Activated CD4-positive, alpha-beta T cell treated with anti-CD3 and anti-CD28 coated beads, Interleukin-2, amount 10 ng/mL, durations not matched to agents 7 days and 5 days (primary cell): ENCODE measurements at places on chromosomes 2 and 18. TPM values are rescaled to one million over a fixed set of nuclear protein-coding genes. Genes with fewer than 3 reads are reported as not detected.

DNA sequence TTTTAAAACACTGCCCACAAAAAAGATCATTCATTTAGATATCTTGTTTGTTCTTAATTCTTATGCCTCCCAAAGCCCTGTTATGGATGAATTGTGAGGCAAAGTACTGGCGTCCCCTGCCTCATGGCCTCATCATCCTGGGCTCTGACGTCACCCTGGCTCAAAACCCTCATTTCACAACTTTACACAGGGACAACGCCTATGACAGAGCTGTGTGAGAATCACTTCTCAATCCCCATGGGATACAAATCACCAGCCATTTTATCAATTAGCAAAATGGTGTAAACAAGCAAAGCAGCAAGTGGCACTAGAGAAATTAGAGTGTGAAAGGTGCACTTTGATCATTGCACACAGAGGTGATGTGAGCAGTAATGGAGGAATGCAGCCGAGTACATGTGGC, 16.6 kb downstream of the FHOD3 start:
- DNase-seq = no peak

RHOB gene
- 0.52 TPM for total RNA-seq

GPR155 gene
- 38.1 TPM for total RNA-seq

DNA sequence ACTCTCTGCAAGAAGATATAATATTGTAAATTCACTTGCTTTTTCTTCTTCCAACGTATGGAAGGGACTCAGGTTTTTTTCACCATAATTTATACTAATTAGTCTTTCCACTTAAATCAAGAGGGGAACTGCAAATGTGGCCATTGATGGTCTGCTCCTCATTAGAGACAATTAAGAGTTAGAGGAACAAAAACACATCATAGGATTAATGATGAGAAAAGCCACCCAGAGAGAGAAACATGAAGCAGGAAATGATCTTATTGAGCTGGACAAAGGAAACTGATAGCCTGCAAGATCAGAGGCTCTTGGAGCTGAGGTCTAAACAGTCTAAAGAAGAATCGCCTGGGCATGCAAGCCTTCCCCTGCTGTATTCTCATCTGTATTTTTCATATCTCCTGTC, 151.2 kb upstream of the NRP2 start:
- no peak for DNase-seq

DNA sequence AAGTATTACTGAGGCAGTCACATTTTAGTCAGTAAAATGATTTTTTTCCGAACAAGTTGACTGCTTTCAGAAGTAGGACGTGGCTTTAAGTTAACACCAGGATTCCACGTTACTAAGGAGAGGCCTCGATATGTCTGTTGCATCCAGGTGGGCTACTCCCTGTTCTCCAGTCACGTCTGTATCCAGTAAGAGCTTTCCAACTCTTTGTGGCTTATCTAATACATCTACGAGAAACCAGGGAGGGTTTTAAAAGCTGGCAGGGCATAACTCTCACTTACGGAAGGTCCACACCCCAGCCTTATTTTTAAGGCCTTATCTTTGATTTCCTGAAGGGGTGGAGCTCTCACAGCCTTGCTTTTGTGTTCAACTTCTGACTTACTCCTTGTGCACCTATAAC, 99.2 kb downstream of the SLC8A1 start:
- no peak for DNase-seq

GRCh38 chr2:226031647-226032501, 632.4 kb downstream of the NYAP2 start:
- DNase-seq = no peak

GRCh38 chr2:68846091-68846490, 25.1 kb downstream of the BMP10 start:
- DNase-seq = no peak

DNA sequence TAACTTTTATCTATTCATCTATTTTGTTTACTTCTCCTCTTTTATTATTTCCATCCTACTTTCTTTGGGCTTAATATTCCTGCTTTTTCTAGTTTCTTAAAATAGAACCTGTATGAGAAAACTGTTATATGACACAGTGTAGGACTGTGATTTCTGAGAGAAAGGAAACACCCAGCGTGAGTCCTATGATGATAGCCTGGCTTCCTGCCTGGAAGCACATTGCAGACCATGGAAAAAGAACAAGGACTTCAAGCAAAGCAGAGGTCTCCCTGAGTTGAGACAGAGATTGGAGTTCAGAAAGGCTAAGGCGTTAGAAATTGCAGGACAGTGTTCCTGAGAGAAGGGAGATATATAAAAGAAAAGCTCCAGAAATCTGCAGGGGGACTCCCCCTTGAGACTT, 7.8 kb downstream of the RBM44 start:
- no peak for DNase-seq

DNA sequence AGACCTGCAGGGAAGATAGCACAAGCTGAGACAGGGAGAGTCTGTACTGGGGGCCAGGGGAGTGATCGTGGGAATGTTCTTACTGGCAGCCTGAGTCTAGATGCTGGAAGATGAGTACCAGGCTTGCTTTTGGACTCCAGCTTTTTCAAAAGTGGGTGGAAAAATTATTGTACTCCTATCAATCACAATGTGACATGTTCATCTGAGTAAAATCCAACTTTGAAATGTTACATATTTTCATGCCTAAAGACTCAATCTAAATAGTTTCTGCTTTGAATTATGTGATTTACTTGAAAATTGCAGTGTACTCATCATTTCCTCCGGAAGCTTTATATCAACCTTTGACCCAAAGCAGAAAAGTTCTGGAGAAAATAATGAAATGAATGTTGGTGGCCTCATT, 49.7 kb upstream of the ST3GAL5 start:
- no peak for DNase-seq
